ENCODE measurements at places on chromosomes 5 and 9.

DNA sequence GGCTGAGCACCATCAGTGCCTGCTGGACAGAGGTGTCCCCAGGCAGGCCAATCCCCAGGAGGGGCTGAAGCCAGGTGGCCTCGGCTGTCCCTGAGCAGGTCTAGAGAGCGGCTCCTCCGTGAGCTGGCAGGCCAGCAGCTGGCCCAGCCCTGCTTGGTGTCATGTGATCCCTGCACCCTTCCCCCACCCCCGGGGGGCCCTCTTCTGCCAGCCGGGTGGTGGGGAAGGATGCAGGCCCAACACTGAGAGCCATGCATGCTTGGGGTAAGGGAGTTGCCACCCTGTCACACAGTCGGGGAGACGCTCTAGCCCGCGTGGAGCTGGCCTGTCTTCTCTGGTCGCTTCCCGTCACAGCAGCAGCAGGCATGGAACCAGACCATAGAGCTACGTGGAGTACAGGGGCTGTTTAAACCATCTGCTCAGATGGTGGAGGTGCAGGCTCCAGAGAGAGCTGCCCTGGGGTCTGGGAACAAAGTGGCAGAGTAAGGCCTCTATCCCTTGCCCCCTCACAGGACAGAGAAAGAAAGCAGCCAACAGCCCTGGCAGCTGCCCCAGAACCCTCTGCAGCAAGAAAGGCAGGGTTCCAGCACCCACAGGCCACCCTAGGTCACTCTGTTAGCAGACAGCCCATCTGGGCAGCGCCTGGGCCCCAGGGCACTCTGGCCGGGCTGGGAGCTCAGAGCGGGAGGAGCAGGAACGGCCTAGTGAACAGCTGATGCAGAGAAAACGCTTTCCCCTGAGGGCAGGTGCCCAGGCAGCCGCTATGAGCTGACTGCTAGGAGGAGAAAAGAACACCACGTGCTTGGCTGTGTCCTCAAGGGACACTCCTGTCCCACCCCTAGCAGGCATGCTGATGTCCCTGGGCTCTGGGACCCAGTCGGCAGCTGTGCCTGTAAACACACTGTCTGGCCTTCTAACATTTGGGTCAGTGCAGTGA is 6.8 kb downstream of the RALGDS start:
- peak; percentile 19 for ATAC-seq

- no peak for ATAC-seq
Measured at GRCh38 chr9:124721109-124721906, 49.8 kb downstream of the NR6A1 start.

GRCh38 chr9:27632254-27632653 is 59.0 kb upstream of the C9orf72 start:
- ATAC-seq, result no peak

GRCh38 chr5:6812091-6812490 is 98.9 kb downstream of the TENT4A start:
- no peak for ATAC-seq

DNA sequence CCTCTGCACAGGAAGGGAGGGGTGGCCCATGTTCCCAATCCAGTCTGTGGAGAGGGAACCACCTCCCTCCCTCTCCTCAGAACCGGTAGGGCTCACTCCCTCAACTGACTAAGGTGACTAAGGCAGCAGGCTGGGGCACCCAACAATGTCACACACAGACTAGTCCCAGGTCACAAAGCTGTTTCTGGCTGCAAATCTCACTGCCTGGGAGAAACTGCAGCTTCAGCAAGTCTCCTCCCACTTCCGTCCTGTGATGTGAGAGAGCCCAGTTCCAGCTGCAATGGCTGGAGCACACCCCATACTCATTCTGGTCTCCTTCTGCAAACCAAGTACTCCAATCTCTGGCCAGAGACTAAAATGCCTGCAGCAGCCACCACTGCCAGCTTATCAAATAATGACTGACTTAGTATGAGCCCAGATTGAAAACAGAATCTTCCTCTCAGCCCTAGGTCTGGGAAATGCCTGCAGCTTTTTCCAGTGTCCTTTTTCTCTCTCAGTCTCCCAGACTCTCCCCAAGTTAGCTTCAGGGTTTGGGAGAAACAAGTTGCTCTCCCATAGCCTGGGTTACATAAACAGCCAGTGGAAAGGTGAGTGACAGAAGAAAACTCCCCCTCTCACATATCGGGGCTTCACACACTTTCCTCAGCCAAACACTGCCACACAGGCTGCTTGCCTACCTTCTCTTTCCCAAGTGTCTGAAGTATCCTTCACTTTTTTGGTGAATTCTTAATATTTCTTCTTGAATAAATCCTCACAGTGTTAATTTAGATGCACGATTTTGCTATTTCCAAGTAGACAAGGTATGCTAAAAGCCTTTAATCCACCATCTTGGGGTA is 247.4 kb upstream of the RASA1 start:
- ATAC-seq, result peak; percentile 62

- ATAC-seq, result no peak
Measured at GRCh38 chr5:39711821-39712220, 287.0 kb upstream of the DAB2 start.

DNA sequence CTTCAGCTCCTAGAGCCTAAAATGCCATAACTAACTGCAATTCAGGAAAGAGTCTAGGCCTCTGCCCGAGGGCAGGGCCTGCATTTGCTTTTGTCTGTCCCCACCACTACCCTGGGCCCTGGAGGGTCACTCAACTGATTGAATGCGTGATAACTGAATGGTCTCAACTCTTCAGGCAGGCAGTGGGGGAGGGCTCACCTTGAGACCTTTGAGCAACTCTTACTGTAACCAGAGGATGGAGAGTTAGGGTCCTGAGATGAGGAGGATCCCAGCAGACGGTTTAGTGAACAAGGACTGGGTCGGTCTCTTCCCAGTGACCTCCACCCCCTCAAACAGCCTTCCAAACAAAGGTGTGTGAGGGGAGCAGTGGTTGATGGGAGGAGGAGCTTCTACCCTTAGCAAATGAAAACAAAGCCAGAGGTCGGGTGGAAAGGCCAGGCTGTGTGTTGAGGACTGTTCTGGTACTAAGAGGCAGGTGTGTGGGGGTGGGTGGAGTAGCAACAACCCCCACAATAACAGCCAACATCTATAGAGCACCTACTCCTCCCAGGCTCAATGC is 59.4 kb downstream of the CXXC5 start:
- no peak for ATAC-seq

GRCh38 chr9:104872656-104873488 is 55.1 kb downstream of the ABCA1 start:
- ATAC-seq, result peak; percentile 58

DNA sequence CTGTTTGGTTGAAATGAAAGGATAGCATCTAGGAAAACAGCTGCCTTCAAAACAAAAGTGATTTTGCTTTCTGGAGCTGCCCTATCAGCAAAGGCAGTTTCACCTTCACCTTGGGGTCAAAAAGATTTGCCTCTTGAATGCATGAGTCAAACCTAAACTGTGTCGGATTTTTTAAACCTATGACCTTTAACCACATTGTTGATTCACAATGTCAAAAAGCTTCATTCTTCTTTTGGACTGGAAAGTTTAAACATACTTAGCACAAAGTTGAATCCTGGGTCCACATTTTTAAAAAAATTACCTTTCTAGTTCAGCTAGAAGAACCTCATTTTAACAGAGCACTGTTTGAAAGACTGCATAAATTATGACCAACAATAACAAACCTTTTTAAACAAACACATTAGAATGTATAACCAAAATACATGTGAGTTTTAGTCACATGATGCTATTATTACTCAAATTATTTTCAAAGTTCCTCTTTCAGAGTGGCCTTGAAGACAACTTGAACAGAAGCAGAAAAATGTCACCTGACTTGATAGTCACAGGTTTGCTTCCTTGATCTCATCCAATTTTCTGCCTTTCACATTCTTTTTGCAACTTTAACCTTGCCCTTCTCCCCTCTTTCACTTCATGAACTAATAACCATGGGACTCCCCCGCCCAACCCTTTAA is 109.7 kb upstream of the LHFPL2 start:
- ATAC-seq, result no peak

GRCh38 chr9:131591845-131592208 is 46.5 kb downstream of the PRRT1B start:
- no peak for ATAC-seq

DNA sequence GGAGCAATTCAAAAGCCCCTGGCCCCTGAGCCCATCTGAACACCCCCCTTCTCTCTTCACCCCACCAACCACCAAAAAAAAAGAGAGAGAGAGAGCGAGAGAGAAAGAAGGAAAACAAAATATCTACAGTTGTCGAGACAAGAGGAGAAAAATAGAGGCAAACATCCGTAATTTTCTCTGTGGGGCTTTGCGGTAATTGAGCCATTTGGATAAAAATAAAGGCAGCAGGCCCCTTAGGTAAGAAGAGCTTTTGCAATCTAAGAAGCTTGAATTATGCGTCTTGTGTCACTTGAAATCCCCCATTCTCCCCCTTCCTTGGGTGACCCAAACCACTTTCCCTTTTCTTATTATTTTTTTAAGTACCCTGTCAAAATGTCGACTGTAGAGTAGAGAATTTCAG is 35.5 kb upstream of the FUBP3 start:
- no peak for ATAC-seq

GRCh38 chr5:170584450-170585058 is 80.7 kb downstream of the KCNIP1 start:
- ATAC-seq, result no peak

DNA sequence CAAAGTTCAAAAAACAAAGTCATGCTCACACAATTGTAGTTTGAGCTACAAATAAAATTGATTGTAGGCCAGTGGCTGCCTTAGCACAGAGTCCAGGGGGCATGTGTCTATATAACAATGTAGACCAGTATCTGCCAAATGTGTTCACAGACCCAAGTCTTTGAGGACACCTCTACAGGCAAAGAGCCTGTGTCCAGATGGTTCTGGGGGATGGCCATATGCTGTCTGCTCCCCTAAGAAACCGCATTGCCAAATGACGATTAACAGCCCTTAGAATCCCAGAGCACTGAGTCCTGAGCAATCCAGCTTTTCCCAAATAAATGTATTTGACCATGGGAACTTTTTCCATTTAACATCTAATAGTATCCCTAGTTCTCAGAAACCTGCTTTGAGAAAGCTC is 169.6 kb downstream of the ADCY2 start:
- ATAC-seq, result no peak

- no peak for ATAC-seq
Measured at GRCh38 chr5:90983711-90984124, 399.4 kb downstream of the ARRDC3 start.

- ATAC-seq, result no peak
Measured at GRCh38 chr9:99680191-99680590, 141.5 kb upstream of the NR4A3 start.

DNA sequence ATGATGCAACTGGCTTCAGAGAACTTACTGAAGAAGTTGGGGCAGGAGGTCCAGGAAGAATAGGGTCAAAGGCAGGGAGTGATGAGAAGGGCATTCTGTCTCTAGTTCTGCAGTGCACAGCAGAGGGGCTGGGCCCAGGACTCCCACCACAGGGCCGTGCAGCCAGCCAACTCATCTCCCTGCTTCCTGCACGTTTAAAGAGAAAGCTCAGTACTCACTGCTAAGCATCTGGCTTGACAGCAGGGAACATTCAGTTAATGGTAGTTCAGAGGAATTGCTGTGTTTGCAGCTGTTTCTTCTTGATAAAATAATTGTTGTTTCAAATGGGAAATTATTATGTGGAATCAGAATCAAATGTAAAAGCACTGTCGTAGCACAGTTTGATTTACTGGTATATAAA is 25.6 kb upstream of the SCAMP1 start:
- no peak for ATAC-seq

- no peak for ATAC-seq
Measured at GRCh38 chr9:22452415-22453010, 5.9 kb downstream of the DMRTA1 start.

- no peak for ATAC-seq
Measured at GRCh38 chr9:136527721-136528710, 17.8 kb downstream of the NOTCH1 start.

GRCh38 chr5:155700333-155700732 is 626.6 kb upstream of the SGCD start:
- ATAC-seq, result no peak

DNA sequence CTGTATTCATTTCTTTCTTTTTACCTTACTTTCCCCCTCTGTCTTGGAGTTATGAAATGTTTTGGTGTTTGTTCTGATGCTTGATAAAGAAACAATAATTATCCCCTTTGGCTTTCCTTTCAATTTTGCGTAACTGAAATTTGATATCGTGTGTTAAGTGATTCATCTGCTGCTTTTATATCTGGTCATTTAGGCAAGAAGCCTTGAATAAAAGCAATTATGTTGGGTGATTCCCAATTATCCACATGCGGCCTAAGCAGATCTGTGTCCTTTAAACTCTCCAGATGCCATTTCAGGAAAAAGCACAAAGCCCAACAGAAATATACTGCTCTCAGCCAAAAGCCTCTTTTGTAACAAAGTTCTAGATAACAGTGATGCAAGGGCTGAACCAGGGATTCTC is 92.8 kb downstream of the TAF11L14 start:
- ATAC-seq, result peak; percentile 36
